ENCODE measurements at places on chromosomes 5 and 9. TPM values are rescaled to one million over a fixed set of nuclear protein-coding genes. Genes with fewer than 3 reads are reported as not detected.

DNA sequence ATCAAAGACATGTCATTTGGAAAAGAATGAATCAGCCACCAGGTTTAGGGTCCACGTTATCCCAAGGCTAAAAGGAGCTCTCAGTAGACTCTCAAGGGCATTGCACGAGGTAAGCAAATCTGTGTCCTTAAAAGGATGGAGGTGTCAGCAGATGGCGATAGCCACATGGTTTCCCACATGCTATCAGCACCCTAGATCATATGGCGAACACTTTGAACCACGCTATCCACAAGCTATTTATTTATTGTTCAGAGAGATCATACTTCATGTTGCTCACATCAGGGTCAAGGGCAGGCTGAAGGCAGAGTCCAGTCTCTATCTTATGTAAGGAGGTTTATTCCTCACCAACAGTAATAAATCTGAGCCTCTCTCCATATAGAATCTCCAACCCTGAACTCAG, 43.7 kb downstream of the CDH6 start:
- no peak overlapping the region for H3K4me3 ChIP-seq
- H3K27ac ChIP-seq: no peak overlapping the region
- no peaks in the 10 kb centered on the region for H3K36me3 ChIP-seq
- peaks cover 5% of the 10 kb centered on the region for H3K27me3 ChIP-seq

- H3K27me3 ChIP-seq: peaks cover 44% of the 10 kb centered on the region
- H3K4me3 ChIP-seq: no peak overlapping the region
- no peaks in the 10 kb centered on the region for H3K4me1 ChIP-seq
- no peak for DNase-seq
These were observed 14.0 kb upstream of the EGFL7 start for GRCh38 chr9:136648751-136649150.

- peaks cover 49% of the 10 kb centered on the region for H3K36me3 ChIP-seq
- peaks cover 59% of the 10 kb centered on the region for H3K4me1 ChIP-seq
- peak; percentile 63 for DNase-seq
- peak overlapping the region; percentile 98 for H3K27ac ChIP-seq
These were observed 1.1 kb downstream of the KIF2A start for GRCh38 chr5:62306896-62307689.

The ANKRD31 gene
- 0.99 TPM for total RNA-seq

GRCh38 chr5:112583166-112583565, 154.5 kb upstream of the APC start:
- no peaks in the 10 kb centered on the region for H3K27me3 ChIP-seq
- H3K4me3 ChIP-seq: no peak overlapping the region
- no peak overlapping the region for H3K27ac ChIP-seq
- no peak for DNase-seq
- H3K36me3 ChIP-seq: no peaks in the 10 kb centered on the region
- H3K4me1 ChIP-seq: no peaks in the 10 kb centered on the region

DNA sequence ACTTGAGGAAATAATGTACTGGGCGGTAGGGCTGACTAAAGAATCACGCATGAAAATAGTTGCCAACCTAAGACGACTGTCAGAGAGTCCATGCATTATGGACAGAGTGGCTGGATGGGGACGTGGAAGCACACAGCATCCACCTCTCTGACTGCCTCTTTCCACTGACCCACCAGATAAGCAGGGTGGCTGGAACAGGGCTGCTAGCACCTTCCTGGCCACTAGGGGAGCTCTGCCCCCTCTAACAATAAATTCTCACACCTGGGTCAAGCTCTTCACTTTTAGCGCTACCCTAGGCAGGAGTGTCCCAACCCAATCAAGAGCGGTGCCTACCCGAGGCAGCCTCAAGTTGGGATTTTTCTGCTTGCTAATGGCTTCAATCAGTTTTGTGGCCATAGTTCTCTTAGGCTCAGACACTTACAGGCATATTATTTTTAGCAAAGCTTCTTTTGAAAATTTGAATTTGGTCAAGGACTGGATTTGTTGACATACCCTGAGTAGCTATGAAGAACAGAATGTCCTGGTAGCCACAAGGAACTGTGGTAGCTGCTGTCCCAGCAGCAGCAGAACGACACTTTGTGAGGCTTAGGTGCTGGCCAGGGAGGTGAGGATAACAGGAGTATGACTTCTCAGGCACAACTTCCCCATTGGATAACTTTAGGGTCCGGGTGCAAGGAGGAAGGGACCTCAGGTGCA, 6.9 kb upstream of the TPM2 start:
- H3K4me1 ChIP-seq: peaks cover 5% of the 10 kb centered on the region
- no peak overlapping the region for H3K4me3 ChIP-seq
- no peaks in the 10 kb centered on the region for H3K27me3 ChIP-seq
- peaks cover 10% of the 10 kb centered on the region for H3K36me3 ChIP-seq
- no peak overlapping the region for H3K27ac ChIP-seq

- no peak for DNase-seq
- H3K4me1 ChIP-seq: no peaks in the 10 kb centered on the region
- no peaks in the 10 kb centered on the region for H3K27me3 ChIP-seq
- no peak overlapping the region for H3K4me3 ChIP-seq
- H3K36me3 ChIP-seq: no peaks in the 10 kb centered on the region
- H3K27ac ChIP-seq: no peak overlapping the region
These were observed 33.8 kb downstream of the SVEP1 start for GRCh38 chr9:110545705-110546104.

GRCh38 chr5:142286111-142286510, 38.7 kb downstream of the SPRY4 start:
- peaks cover 4% of the 10 kb centered on the region for H3K4me1 ChIP-seq
- H3K27ac ChIP-seq: no peak overlapping the region
- H3K36me3 ChIP-seq: no peaks in the 10 kb centered on the region

DNA sequence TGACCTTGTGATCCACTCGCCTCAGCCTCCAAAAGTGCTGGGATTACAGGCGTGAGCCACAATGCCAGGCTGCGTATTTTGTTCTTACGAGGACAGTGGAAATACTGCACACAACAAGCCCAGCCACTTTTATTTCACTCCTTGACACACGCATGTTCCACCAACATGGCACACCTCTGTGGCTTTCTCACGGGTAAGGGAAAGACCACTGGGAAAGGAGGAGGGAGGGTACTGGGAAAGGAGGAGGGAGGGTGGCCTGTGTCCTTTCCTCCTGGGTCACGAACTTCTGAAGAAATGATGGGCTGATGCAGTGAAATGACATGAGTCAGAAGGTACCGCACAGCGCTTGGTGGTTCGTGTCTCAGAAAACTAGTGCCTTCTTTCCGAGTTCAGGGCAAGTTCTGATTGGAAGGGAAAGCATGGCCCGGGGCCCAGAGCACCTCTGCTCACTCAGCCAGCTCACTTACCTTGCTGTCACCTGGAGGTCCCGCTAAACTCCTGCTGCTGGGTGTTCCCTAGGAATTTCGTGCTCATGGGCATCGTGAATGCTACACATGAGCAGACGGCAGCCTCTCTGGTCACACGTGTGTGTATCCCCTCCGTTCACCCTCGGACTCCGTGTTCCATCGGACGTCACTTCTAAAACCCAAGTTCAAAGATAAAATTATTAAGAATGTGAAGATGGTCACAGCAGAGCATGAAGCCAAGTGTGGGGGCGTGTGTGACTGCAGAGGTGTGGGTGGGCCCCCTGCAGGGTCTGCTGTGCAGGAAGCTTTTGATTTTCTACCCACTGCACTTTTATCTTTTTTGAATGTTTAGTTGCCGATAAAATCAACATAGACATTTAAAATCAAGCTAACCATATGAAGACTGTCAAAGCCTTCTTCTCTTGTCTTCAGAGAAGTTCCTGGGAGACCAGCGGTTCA, 42.9 kb downstream of the LAMC3 start:
- H3K36me3 ChIP-seq: no peaks in the 10 kb centered on the region
- no peak overlapping the region for H3K4me3 ChIP-seq
- no peak for DNase-seq
- no peaks in the 10 kb centered on the region for H3K27me3 ChIP-seq
- H3K4me1 ChIP-seq: no peaks in the 10 kb centered on the region

- H3K27ac ChIP-seq: no peak overlapping the region
- H3K4me3 ChIP-seq: peak overlapping the region; percentile 37
- no peaks in the 10 kb centered on the region for H3K27me3 ChIP-seq
- peaks cover 6% of the 10 kb centered on the region for H3K4me1 ChIP-seq
- H3K36me3 ChIP-seq: no peaks in the 10 kb centered on the region
- peak; percentile 44 for DNase-seq
These were observed 6.8 kb upstream of the SLC2A6 start for GRCh38 chr9:133485531-133486260.

DNA sequence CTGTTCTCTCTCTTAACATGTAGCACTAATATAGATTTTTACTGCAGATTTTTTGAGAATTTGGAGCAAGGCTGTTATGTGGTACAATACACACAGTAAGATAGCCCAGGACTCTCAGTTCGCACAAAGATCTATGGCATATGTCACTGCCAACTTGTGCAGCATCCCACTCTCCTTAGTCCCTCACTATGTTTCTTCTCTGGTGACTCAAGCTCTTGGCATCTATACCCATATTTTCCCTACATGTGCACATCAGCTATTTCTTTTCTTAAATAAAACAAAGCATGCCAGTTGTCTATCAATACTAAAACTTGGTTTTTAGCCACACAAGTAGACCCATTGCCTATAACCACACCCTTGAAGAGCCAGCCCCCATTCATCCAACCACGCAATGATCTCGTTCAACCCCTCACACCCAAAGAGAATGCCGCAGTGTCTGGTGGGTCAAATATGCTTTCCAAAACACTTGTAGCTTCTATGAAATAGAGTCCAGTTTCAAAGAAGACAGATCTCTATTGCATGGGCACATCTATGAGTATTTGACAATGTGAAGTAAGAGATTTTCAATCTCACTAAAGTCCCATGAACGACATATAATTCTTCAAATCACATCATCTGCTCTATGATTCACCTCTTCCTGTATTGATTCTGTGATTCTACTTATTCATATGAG, 18.2 kb upstream of the IL7R start:
- no peaks in the 10 kb centered on the region for H3K27me3 ChIP-seq
- peaks cover 64% of the 10 kb centered on the region for H3K4me1 ChIP-seq
- peak overlapping the region; percentile 27 for H3K4me3 ChIP-seq
- peak; percentile 49 for DNase-seq

Measured in activated naive CD8-positive, alpha-beta T cell treated with anti-CD3 and anti-CD28 coated beads for 36 hours (primary cell).